H1 (cell line): ENCODE measurements at places on chromosomes 2 and 18. TPM values are rescaled to one million over a fixed set of nuclear protein-coding genes. Genes with fewer than 3 reads are reported as not detected.

- H3K4me3 ChIP-seq, result no peak overlapping the region
- H3K27ac ChIP-seq, result no peak overlapping the region
- no peaks in the 10 kb centered on the region for H3K4me1 ChIP-seq
- peaks cover 90% of the 10 kb centered on the region for H3K36me3 ChIP-seq
- no peaks in the 10 kb centered on the region for H3K27me3 ChIP-seq
Measured at GRCh38 chr2:218249691-218250090, 11.1 kb upstream of the GPBAR1 start.

- no peak overlapping the region for H3K4me3 ChIP-seq
- H3K27ac ChIP-seq, result no peak overlapping the region
- H3K27me3 ChIP-seq, result peaks cover 3% of the 10 kb centered on the region; the same call in 1 of the 2 replicates
- H3K36me3 ChIP-seq, result no peaks in the 10 kb centered on the region
- peaks cover 13% of the 10 kb centered on the region for H3K4me1 ChIP-seq
- DNase-seq, result no peak
Measured at GRCh38 chr2:26651470-26651771, 10.3 kb upstream of the CIB4 start.

The ALPG gene
- 0.56 and 0.75 TPM in 2 replicates for total RNA-seq

GRCh38 chr2:227383686-227384085, 4.1 kb downstream of the SCYGR1 start:
- no peak overlapping the region for H3K4me3 ChIP-seq
- no peaks in the 10 kb centered on the region for H3K4me1 ChIP-seq
- H3K27me3 ChIP-seq, result no peaks in the 10 kb centered on the region
- H3K27ac ChIP-seq, result no peak overlapping the region
- DNase-seq, result no peak

The PRSS56 gene
- total RNA-seq, result not detected in 2 replicates

DNA sequence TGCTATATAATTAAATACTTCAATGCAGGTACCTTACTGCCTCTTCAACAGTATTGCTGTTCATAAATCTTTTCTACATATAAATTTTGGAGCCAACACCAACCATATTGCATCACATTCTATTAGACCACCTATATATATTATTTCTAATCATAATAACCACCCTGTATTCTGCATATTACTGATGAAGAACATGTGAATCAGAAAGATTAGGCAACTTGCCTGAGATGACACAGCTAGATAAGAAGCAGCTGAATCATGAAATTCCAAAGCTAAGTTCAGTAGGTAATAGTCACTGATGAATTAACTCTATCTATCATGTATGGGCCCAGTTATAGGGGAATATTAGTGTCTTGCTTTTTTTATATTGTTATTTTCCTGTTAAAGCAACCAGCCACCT, 161.8 kb downstream of the AGPS start:
- H3K36me3 ChIP-seq, result no peaks in the 10 kb centered on the region
- H3K4me3 ChIP-seq, result no peak overlapping the region
- no peak overlapping the region for H3K27ac ChIP-seq
- H3K27me3 ChIP-seq, result no peaks in the 10 kb centered on the region

DNA sequence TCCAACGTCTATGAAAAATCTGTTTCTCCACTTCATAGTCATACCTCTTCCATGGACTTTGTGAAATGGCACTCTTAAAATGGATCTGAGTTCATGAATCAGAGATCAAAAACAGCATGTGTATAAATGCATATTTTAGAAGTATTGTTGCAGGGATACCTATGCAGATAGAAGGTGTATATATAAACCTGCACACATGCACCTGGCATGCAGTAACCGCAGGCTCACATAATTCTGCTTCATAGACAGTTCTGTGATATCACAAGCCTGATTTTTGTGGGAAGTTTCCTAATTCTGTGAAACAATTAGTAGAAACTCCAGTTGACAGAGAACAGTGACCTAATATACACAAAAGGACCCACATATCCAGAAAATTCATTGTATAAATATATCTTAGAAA, 421.7 kb downstream of the TGIF1 start:
- no peak overlapping the region for H3K4me3 ChIP-seq
- DNase-seq, result no peak
- H3K27me3 ChIP-seq, result no peaks in the 10 kb centered on the region
- H3K36me3 ChIP-seq, result no peaks in the 10 kb centered on the region
- H3K27ac ChIP-seq, result no peak overlapping the region

The NLRC4 gene
- total RNA-seq, result not detected in 2 replicates

GRCh38 chr2:82278416-82278815, 1973.9 kb upstream of the LRRTM1 start:
- no peaks in the 10 kb centered on the region for H3K36me3 ChIP-seq
- no peak for DNase-seq
- peaks cover 2% of the 10 kb centered on the region; the same call in 1 of the 2 replicates for H3K4me1 ChIP-seq
- no peak overlapping the region for H3K27ac ChIP-seq
- H3K4me3 ChIP-seq, result no peak overlapping the region
- H3K27me3 ChIP-seq, result no peaks in the 10 kb centered on the region

The ARHGAP28 gene
- total RNA-seq, result 14.4 and 15.4 TPM in 2 replicates

DNA sequence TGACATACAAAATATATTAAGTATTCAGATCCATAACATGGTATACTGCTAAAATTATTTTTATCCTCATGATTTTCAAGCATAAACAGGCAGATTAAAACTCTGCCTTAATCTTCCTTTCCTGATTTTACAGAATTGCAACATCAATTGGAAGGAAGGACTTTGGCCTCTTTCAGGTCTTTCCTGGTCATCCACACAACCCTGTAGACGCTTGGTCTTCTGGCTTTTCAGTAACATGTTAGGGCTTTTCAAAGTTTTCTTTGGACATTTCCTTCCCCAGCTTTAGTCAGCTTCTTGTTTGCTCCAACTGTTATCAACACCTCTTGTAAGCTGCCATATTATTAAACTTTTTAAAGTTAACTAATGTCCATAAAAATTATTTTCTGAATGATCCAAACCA, 1364.9 kb upstream of the NRXN1 start:
- H3K27me3 ChIP-seq, result no peaks in the 10 kb centered on the region
- no peak overlapping the region for H3K4me3 ChIP-seq
- H3K36me3 ChIP-seq, result no peaks in the 10 kb centered on the region
- H3K4me1 ChIP-seq, result no peaks in the 10 kb centered on the region
- DNase-seq, result no peak

The KCNK3 gene
- 0.11 and 0.30 TPM in 2 replicates for total RNA-seq

The HOXD1 gene
- not detected in 2 replicates for total RNA-seq

DNA sequence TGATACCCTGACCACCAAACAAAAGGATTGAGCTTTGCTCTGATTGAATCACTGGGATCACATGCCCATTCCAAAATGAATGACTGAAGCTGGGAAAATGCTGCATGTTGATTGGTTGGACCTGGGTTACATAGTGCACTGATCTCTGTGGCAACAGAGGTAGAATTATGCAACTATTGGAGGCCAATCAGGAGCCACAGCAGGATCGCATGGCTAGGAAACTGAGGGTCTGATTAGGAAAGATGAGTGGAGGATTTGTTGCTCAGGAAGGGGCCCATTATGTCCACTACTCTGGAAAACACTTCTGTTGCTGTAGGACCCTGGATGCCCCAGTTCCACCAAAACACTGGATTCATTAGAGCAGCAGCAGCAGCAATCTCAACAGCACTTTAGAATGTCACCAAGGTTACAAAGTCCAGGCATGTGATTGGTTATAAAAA, 25.9 kb upstream of the SGPP2 start:
- no peak for DNase-seq
- no peaks in the 10 kb centered on the region for H3K27me3 ChIP-seq
- H3K36me3 ChIP-seq, result no peaks in the 10 kb centered on the region
- no peak overlapping the region for H3K27ac ChIP-seq

The C2orf66 gene
- not detected in 2 replicates for total RNA-seq

GRCh38 chr18:64474255-64474654, 325.4 kb upstream of the LINC00305 start:
- no peaks in the 10 kb centered on the region for H3K36me3 ChIP-seq
- H3K4me3 ChIP-seq, result no peak overlapping the region
- no peak for DNase-seq
- no peak overlapping the region for H3K27ac ChIP-seq
- no peaks in the 10 kb centered on the region for H3K27me3 ChIP-seq

The GPR45 gene
- not detected in 2 replicates for total RNA-seq

GRCh38 chr2:64989982-64990614, 899 bp downstream of the SLC1A4 start:
- H3K27ac ChIP-seq, result no peak overlapping the region
- peak overlapping the region; percentile 40 for H3K4me3 ChIP-seq
- no peak for DNase-seq
- peaks cover 61% of the 10 kb centered on the region for H3K27me3 ChIP-seq

The CCDC148 gene
- 1.3 and 1.5 TPM in 2 replicates for total RNA-seq

DNA sequence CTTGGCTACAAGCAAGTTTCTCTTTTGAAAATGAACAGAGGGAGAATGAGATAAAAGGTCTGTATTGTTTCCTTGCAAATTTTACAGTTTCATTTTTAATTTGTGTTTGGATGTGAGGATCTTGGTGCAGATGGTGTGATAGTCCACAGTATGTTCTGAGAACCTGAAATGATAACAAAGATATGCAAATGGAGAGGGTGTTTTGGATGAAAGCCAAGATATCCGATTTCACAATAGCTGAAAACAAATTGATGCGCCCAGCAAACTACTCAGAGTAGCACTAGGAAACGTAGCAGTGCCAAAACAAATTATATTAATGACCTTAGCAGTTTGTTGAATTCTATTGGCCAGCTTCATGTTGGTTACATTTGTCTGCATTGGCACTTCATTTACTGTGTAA, 683.5 kb downstream of the TMEM182 start:
- no peaks in the 10 kb centered on the region for H3K27me3 ChIP-seq
- no peak overlapping the region for H3K27ac ChIP-seq
- H3K4me3 ChIP-seq, result no peak overlapping the region
- no peaks in the 10 kb centered on the region for H3K4me1 ChIP-seq

The DPYSL5 gene
- total RNA-seq, result 16.3 and 16.4 TPM in 2 replicates

- H3K4me3 ChIP-seq, result no peak overlapping the region
- H3K27ac ChIP-seq, result no peak overlapping the region
- no peak for DNase-seq
- H3K36me3 ChIP-seq, result no peaks in the 10 kb centered on the region
- H3K4me1 ChIP-seq, result 0 out of 2 replicates have a peak, but pooled peaks cover 2% of the 10 kb centered on the region
Measured at GRCh38 chr18:58779529-58779928, 85.1 kb upstream of the ZNF532 start.

The RNF125 gene
- total RNA-seq, result 14.3 and 15.2 TPM in 2 replicates

DNA sequence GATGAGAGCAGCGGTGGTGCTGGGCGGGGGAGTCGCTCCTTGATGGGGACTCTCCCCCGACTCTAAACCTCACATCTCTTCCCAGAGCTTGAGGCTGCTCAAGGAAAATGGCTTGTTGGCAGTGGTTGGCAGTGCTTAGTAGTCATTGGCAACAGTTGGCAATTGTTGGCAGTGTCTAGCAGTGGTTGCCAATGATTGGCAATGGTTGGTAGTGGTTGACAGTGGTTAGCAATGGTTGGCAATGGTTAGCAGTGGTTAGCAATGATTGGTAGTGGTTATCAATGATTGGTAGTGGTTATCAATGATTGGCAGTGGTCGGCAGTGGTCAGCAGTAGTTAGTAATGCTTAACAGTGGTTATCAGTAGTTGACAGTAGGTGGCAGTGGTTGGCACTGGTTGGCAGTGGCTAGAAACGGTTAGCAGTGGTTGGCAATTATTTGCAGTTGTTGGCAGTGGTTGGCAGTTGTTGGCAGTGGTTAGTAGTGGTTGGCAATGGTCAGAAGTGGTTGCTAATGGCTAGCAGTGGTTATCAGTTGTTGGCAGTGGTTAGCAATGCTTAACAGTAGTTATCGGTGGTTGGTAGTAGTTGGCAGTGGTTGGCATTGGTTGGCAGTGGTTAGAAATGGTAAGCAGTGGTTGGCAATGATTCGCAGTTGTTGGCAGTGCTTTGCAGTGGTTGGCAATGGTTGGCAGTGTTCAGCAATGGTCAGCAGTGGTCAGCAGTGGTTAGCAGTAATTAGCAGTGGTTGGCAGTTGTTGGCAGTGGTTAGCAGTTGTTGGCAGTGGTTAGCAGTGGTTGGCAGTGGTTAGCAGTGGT, 85.4 kb upstream of the OTOS start:
- H3K36me3 ChIP-seq, result no peaks in the 10 kb centered on the region
- H3K27me3 ChIP-seq, result no peaks in the 10 kb centered on the region
- H3K4me3 ChIP-seq, result no peak overlapping the region
- no peak overlapping the region for H3K27ac ChIP-seq
- DNase-seq, result no peak

DNA sequence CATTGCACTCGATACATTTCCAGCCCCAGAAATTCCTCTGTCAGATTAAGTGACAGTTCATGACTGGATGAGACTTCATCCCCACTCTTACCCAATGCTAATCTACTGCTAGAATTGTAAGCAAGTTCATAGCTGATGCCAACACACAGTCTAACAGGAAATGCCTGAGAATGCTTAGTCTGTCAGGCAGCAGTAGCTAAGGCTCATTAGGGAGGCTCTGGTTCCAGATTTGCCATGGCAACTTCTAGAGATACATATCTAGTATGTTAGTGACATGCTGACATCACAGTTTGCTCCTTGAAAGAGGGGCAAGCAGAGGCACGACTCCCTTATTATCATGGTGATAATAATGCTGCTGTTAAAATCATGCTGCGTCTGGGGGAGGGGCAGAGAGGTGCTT, 198.4 kb downstream of the RBM43 start:
- DNase-seq, result no peak
- H3K27me3 ChIP-seq, result no peaks in the 10 kb centered on the region
- H3K4me3 ChIP-seq, result no peak overlapping the region
- no peaks in the 10 kb centered on the region for H3K36me3 ChIP-seq
- H3K27ac ChIP-seq, result no peak overlapping the region
- no peaks in the 10 kb centered on the region for H3K4me1 ChIP-seq

The OTOS gene
- 0.63 TPM in 1 of 2 replicates, not detected in the other for total RNA-seq

The SMC6 gene
- 48.5 and 49.5 TPM in 2 replicates for total RNA-seq

DNA sequence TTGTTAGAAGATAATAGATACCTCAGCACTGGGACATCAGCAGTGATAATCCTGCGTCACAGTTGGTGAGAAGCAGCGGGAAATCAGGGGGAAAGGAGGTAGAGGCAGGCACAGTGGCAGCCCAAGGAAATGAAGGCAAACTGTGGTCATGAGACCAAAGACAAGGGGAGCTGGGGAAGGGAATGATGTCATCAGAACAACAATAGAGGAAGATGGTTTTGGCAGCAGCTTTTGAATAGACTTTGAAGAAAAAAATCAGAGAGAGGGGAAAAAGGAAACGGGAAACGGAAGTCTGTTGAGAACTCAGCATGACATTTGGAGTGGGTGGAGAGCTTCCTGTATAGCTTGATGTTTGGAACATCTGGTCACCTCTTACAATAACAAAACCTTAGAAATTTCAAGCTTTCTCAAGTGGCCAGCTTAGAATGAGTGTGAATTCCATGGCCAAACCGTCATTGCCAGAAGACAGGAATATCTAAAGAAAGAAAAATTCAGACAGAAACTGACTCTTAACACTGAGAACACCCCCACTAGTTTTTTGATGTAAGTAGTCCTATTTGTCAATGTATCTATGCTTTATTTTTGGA, 18.4 kb upstream of the YES1 start:
- no peaks in the 10 kb centered on the region for H3K4me1 ChIP-seq
- DNase-seq, result no peak
- H3K4me3 ChIP-seq, result no peak overlapping the region
- no peaks in the 10 kb centered on the region for H3K27me3 ChIP-seq
- no peaks in the 10 kb centered on the region for H3K36me3 ChIP-seq
- no peak overlapping the region for H3K27ac ChIP-seq

- no peaks in the 10 kb centered on the region for H3K4me1 ChIP-seq
- no peak overlapping the region for H3K4me3 ChIP-seq
- no peaks in the 10 kb centered on the region for H3K27me3 ChIP-seq
Measured at GRCh38 chr2:233471291-233472035, 95.1 kb downstream of the USP40 start.
